LoVo (cell line): ENCODE measurements at places on chromosomes 4 and X.

DNA sequence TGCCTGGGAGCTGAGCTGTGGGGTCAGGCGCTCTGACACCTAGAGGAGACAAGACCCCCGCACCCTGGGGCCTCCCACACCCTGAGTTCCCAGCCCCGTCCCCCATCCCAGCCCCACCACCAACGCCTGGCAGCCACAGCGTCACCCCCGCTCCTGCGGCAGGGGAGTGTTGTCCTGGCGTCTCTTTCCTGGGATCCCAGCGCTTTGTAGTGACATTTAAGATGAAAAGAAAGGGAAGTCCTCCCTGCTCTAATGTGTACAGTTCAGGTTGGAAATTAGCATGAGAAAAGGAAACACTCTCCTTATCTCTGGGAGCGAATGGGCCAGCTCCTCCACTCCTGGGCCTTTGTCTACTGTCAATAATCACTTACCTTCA, 112.1 kb downstream of the FAM53A start:
- DNase-seq, result no peak

DNA sequence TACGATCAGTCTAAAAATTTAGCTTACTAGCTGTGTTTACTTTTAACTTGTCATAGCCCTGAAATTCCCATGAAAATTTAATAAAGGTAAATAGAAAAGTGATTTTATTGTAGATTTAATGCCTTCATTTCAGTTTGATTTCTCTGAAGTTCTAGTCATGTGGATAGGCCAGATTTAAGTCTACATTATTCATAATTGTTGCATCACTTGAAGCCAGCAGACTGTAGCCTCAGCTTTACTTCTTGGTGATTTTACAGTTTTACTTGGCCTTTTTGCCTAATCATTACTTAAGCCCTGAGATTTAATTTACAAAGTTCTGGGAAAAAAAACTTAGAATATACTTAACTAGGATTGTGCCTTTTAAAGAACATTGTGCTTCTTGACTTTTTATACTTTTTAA, 73.5 kb upstream of the FHDC1 start:
- DNase-seq, result no peak

- no peak for DNase-seq
These were observed 123.7 kb downstream of the ANAPC4 start for GRCh38 chr4:25500626-25501316.

DNA sequence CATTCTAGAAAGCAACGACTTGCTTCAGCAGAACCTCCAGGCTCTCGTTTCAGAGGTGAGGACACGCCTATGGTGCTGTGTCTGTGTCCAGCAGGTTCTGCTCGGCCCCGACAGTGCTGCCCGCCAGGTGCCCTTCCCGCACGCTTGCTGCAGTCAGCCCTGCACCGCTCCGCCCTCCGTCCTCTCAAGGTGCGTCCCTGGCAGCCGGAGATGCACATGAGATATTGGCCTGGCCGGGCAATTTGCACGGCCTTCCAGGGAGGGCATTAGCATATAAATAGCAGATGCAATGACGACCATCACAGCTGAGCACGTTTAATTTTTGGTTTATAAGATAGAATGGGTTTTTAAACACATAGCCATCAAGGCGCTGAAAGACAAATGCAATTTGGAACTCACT, 14.4 kb downstream of the UVSSA start:
- no peak for DNase-seq

DNA sequence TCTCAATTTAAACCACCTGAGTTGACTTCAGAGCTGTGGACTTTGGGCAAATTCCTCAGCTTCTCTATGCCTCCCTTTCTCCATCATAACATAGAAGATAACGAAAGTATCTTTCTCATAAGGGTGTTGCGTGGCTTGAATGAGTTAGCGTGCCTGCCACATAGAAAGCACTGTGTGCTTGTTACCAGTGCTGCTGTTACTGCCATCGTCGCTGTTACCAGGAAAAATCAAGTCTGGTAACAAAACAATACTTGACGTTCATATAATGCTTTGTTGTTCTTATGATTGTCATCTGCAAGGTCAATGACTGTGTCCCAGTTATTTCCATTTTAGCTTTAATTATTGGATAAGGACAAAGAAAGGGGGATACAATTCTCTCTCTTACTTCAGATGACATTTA, 64.4 kb downstream of the DDX60L start:
- DNase-seq, result no peak

DNA sequence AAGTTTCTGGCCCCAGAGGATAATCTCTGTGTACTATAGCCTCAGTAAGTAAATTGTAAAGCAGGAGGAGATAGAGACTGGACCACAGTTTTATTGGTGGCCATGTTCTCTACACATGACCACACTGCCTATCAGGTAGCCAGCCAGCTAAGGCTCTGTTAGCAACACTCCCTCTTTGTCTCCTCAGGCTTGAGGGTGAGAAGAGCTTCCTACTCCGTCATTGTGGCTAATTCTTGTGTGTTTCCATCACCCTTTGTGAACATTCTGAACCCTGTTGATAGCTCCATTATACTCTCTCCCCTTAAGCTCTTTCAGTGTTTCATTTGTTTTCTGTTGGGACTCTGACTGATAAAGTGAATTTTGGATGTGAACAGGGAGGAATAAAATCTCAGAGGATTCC, 233.4 kb downstream of the CFAP299 start:
- no peak for DNase-seq

GRCh38 chrX:78957768-78958130, 12.6 kb downstream of the P2RY10 start:
- DNase-seq, result no peak

- DNase-seq, result peak; percentile 56
These were observed 94.9 kb upstream of the SHISA3 start for GRCh38 chr4:42302348-42302747.

- no peak for DNase-seq
These were observed 160.2 kb downstream of the NHS start for GRCh38 chrX:17535229-17535628.

DNA sequence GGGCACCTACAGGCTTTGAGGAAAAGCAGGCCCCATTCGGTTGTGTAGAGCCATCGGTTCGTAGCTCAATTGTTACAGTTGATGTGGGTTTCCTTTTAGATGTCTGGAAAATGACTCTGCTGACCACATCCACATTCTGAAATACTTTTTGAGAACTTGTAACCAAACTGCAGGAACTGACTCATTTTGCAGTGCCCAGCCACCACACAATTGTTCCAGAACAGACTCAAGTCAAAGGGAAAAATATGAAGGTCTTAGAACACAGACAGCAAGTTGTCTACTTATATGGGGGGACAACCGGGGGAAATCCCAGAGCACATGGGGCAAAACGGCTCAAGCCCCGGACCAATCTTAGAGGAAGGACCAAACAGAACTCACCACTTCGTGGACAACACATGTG, 557.6 kb upstream of the DIPK2B start:
- DNase-seq, result no peak

DNA sequence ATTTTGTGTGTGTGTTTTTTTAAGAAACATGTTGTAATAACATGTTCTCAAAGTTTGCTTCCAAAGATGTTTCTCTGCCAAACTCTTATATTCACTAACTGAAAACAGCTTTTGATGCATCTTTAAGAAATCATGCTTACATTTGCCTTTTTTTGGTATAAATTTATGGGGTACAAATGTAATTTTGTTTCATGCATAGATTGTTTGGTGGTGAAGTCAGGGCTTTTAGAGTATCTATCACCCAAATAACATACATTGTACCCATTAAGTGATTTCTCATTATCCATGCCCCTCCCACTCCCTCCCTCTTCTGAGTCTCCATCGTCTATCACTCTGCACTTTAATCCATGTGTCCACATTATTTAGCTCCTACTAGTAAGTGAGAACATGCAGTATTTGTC, 30.8 kb downstream of the SPINK2 start:
- DNase-seq, result no peak

- DNase-seq, result no peak
These were observed 260.4 kb downstream of the GALNTL6 start for GRCh38 chr4:172073590-172073989.

DNA sequence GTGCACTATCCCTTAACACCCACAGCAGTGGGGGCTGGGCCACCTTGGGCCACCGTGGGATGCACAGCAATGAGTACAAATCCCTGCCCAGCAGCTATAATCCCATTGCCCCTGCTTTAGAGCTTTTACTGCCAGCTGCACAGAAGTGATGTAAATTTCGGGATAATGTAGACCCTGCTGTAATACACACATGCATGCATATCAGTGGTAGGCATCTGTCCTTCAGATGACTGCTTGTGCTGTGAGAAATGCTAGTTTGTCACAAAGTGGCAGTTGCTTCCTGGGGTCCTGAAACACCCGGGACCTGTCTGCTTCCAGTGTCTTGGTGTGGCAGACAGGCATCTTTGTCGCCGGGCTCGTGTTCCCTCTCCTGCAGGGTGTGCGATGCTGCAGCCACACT, 14.1 kb downstream of the NSG1 start:
- DNase-seq, result no peak

DNA sequence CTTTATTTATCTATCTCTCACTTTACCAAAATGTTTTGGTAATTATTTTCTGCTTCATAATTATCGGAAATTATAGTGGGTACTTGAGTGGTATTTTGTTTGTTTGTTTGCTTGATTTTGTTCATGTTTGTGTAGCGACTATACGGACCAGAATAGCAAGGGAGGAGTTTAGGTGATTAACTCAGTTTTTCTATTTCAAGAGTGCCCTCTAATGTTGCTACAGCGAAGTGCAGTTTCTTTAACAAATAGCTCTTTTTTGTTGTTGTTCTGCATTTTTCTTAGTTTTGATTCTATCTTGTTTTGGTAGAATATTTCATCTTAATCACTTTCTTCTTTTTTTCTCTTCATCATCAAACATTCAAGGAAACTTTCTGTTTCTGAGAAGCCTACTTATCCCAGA, 40.8 kb upstream of the QRFPR start:
- no peak for DNase-seq

DNA sequence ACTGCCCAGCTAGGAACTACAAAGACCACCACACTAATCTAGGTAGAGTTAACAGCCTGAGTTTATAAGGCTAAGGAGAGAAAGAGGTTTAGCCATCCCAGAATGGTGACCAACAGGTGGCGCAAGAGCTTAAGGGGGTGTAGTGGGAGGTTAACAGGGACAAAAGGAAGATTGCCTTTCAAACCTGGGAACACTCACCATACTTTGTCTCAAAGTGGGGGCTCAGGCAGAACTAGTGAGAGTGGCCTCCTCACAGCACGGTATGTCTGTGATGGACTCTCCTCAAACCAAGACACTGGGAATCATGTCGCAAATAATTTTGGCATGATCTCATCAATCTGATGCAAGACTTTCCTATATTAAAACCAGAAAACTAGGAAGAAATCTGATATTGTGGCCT, 23.4 kb downstream of the CCNI start:
- DNase-seq, result no peak

- DNase-seq, result no peak
These were observed 90.4 kb downstream of the COL4A6 start for GRCh38 chrX:108347800-108348199.

- DNase-seq, result no peak
These were observed 4.8 kb upstream of the SOX3 start for GRCh38 chrX:140509468-140510305.

- no peak for DNase-seq
These were observed 78.7 kb upstream of the SLC7A11 start for GRCh38 chr4:138320831-138321230.

GRCh38 chr4:115121351-115122043, 8.1 kb upstream of the NDST4 start:
- DNase-seq, result no peak

DNA sequence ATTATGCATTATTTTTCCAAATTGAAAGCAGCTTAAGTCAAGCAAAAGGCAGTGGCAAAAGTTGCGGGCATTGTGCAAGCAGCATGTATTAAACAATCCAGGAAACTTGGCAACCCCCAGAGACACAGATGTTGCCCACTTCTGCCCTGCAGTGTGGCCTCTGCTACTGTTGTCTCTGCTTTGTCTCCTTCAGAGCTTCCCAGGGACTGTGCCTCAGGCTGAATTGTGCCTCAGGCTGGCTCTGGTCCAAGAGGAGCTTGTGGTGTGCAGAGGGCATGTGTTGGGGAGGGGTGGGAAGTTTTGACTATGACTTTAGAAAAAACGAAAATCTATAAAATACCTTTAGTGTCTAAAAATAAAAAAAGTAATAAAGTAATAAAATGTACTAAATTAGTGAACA, 201.4 kb downstream of the CCSER1 start:
- no peak for DNase-seq

- no peak for DNase-seq
These were observed 9.1 kb upstream of the YTHDC1 start for GRCh38 chr4:68358988-68359387.

GRCh38 chr4:15117270-15117946, 115.1 kb downstream of the CPEB2 start:
- DNase-seq, result no peak

DNA sequence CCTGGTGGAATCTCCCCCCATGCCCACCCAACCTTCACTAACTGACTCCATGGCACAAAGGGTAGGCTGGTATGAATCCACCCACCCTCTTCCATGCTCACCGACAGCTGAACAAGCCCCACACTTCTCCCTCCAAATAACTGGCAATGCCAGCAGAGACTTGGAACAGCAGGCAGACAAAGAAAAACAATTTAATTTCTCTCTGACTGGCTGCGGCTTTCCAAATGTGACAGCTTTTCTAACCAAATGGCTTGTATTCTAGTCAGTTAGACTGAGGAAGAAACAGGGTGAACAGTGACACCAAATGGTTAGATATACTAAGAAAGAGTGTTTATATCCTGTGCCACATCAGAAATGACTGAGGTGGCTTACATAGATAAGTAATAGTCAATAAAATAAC, 199.3 kb upstream of the ADAMTS3 start:
- DNase-seq, result no peak

- no peak for DNase-seq
These were observed 47.0 kb downstream of the ASIC5 start for GRCh38 chr4:155819066-155819465.

- DNase-seq, result no peak
These were observed 36.0 kb downstream of the INTU start for GRCh38 chr4:127668770-127669169.

- no peak for DNase-seq
These were observed 25.7 kb downstream of the MAPK10 start for GRCh38 chr4:86334020-86334750.

GRCh38 chrX:74923942-74924448, 1.3 kb downstream of the NEXMIF start:
- DNase-seq, result no peak

DNA sequence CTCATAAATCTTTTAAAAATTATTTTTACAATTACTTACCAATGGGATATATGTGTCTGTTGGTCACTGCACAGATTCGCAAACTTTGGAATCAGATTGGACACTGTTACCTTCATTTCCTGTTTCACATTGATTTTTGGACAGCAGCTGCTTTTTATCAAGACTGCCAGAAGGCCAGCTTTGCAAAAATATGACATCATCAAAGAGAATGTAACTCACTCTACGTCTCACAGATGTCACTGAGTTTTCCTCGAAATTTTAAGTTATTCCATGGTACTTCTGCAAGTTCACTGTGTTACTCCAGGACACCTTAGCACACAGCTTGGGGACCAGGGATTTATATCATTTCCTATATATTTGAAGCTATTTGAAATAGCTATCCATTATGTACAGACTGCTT, 31.8 kb upstream of the MAGEB2 start:
- DNase-seq, result no peak

DNA sequence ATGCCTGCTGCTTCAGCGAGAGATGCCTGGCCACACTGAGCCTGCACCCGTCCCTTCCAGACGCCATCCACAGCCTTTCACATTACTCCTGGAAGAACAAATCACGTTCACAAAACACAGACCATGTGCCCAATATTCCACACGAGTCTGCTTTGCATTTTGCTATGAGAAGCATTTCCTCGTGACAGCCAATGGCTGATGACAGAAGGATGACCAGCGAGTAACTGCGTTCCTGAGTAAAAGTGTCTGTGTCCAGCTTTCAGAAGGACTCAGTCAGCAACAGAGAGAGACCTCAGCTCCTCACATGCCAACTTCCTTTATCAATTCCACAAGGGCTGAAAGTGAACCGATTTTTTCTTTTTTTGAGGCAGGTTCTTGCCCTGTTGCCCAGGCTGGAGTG, 19.5 kb downstream of the NAT8L start:
- DNase-seq, result no peak
